ENCODE measurements at places on chromosomes 5 and 9. TPM values are rescaled to one million over a fixed set of nuclear protein-coding genes. Genes with fewer than 3 reads are reported as not detected.

CTXN3 gene
- polyA plus RNA-seq = not detected

RIGI gene
- 11.2 TPM for polyA plus RNA-seq

DNA sequence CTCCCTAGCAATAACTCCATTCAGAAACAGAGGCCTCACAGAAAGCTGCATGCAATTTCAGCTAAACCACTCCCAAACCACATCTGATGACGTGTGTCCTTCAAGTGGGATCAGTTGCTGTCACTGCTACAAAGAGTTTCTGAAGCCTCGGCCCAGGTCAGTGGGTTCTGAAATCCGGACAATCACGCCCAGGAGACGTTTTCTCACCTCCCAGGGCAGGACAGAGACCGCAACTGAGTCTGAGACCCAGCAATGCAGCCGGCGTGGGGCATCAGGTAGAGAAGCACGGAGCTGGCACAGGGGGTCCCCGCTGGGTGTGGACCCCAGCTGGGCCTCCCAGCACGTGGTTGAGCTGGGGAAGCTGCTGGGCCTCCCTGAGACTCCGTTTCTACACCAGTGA, 2.6 kb upstream of the UBE2QL1 start:
- no peak for DNase-seq

PCDHGC4 gene
- 2.9 TPM for polyA plus RNA-seq

POC5 gene
- 18.1 TPM for polyA plus RNA-seq

ACTBL2 gene
- polyA plus RNA-seq = not detected

- DNase-seq = no peak
Observed at GRCh38 chr5:122187426-122187825, 58.1 kb downstream of the ZNF474 start.

- DNase-seq = no peak
Observed at GRCh38 chr5:42991404-42992087, 48.6 kb downstream of the ANXA2R start.

DNA sequence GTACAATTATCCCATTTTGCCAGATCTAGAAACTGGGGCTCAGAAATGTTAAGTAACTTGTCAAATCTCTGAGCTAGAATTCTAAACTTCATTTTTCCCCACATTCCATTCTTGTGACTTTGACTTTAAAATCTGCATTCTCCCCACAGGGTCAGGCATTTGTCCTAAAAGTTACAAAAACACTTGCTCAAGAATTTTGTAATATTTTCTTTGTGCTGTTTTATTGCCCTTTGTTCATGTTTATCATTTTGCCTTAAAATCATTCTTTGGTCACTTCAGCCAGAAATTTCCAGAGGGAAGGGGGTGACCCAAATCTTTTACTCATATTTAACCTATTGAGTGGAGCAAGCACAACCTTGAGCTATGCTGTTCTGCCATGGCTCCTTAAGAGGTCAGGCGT, 120.1 kb upstream of the CCL21 start:
- DNase-seq = no peak

ANKRD31 gene
- 0.47 TPM for polyA plus RNA-seq

- no peak for DNase-seq
Observed at GRCh38 chr5:84292000-84292642, 92.6 kb downstream of the EDIL3 start.

DNA sequence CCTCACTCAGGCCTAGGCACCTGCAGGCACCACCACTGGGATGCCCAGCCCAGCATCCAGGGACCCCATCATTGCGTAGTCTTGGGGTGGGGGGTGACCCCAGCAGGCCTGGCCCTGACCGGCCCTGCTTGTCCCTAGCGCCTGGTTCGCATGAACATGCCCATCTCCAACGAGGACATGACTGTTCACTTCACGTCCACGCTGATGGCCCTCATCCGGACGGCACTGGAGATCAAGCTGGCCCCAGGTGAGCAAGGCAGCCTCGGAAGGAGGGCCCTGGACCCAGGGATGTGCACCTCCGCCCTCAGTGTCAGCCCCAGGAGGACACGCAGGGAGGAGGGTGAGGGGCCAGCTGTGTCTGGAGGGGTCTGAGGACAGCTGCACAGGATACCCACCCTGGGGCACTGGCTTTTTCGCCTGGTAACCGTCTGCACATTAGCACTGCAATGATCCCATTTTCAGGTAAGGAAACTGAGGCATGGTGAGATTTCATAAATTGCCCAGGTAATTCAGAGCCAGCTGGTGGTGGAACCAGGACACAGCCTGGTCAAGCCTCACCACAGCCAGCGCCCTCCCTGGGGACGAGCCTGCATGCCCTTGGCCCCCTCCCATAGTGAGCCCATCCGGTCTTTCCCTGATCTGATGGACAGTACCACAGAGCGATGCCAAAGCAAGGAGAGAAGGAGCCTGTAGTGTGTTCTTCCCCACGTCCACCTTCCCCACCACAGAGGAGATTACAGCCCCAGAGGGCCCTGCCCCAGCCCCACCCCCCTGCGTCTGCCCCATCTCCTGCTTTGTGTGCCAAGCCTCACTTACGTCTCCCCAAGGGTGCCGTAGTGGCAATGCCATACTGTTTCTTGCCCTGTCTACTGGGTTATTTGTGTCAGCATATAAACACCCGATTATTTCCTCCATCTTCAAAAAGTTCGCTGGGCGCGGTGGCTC, 228.3 kb downstream of the CACNA1B start:
- DNase-seq = no peak

GRCh38 chr9:14256588-14256987, 57.4 kb downstream of the NFIB start:
- no peak for DNase-seq

GRCh38 chr9:84163052-84163650, 177.4 kb downstream of the SLC28A3 start:
- DNase-seq = no peak

DNA sequence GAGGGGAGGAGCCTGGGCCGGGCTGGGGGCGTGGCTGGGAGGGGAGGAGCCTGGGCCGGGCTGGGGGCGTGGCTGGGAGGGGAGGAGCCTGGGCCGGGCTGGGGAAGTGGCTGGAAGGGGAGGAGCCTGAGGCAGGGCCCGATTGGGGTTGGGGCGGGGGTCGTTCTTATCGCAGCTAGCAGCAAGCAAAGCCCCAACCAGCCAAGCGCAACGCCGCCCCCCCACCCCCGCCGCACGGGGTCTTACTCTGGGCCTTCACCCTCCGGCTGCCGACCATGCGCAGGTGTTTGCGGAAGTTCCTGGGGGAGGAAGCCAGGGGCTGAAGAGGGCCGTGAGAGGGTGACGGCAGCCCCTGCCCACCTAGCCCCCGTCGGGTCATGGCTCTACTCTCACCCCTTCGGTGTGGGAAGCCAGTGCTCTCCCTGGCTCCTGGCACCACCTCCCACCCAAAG, 5.0 kb downstream of the NSMF start:
- no peak for DNase-seq

DNA sequence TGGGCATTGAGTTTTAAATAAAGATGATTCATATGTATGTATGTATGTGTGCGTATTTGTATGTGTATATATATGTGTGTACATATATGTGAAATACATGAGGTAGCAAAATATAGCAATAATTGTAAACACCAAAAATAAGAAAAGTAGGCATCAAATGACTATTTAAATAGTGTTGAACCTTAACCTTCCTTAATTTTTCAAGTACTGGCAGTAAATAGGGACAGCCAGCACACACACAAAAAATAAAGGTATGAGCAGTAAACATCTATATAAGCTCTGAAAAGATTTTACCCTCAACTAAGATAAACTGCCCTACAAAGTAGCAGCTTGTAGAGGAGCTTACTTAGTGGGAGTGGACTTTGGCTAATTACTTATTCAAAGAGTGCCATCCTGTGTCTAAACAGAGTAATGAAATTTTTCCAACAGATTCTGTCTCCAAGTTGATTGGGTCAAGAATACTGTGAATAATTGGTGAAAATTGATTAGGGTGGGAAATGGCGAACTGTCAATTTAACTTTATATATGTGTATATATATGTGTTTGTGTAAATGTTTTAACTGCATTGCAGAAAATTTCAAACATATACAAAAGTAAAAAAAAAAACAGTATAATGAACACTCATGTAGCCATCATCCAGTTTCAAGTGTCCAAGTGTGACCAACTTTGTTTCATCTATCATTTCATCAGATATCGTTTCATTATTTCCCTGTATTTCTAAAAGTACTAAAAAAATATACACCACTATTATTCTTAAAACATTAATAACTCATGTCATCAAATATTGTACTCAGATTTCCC, 2.0 kb upstream of the ADAMTS6 start:
- peak; percentile 52 for DNase-seq

GRCh38 chr5:150065886-150066285, 20.5 kb downstream of the CSF1R start:
- DNase-seq = no peak

- no peak for DNase-seq
Observed at GRCh38 chr5:95969651-95970358, 8.2 kb upstream of the ELL2 start.
